ENCODE measurements at places on chromosomes 6 and 20.

- peak overlapping the region; percentile 57 for H3K4me3 ChIP-seq
- peaks cover 5% of the 10 kb centered on the region for H3K4me1 ChIP-seq
- H3K27me3 ChIP-seq: no peaks in the 10 kb centered on the region
Measured at GRCh38 chr6:36130667-36131510, 576 bp downstream of the MAPK13 start.

DNA sequence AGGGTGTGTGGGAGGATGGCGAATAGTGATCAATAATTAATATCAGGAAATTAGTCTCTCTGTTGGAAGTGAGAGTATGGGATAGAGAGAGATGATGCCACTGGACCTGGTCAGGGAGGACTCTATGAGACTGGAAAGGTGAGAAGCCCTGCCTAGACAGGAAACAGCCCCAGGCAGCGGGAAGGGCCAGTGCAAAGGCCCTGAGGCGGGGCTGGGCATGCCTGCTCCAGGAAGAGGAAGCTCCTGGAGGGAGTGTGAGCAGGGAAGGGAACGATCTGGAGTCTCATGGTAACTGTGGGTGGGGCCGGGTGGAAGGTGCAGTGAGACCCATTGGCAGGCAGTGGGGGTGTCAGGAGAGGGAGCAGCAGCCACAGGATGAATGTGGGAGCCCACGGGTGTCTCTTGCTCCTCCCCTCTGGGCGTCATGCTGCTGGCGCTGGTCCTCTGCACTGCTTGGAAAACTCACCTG lies 1.8 kb upstream of the CST3 start:
- H3K4me3 ChIP-seq: no peak overlapping the region
- no peaks in the 10 kb centered on the region for H3K36me3 ChIP-seq
- no peak overlapping the region for H3K27ac ChIP-seq
- H3K27me3 ChIP-seq: no peaks in the 10 kb centered on the region
- peaks cover 2% of the 10 kb centered on the region for H3K4me1 ChIP-seq

GRCh38 chr6:152957796-152958195 lies 25.0 kb downstream of the FBXO5 start:
- H3K4me3 ChIP-seq: no peak overlapping the region
- no peaks in the 10 kb centered on the region for H3K4me1 ChIP-seq
- no peak for DNase-seq
- H3K36me3 ChIP-seq: no peaks in the 10 kb centered on the region
- no peak overlapping the region for H3K27ac ChIP-seq

DNA sequence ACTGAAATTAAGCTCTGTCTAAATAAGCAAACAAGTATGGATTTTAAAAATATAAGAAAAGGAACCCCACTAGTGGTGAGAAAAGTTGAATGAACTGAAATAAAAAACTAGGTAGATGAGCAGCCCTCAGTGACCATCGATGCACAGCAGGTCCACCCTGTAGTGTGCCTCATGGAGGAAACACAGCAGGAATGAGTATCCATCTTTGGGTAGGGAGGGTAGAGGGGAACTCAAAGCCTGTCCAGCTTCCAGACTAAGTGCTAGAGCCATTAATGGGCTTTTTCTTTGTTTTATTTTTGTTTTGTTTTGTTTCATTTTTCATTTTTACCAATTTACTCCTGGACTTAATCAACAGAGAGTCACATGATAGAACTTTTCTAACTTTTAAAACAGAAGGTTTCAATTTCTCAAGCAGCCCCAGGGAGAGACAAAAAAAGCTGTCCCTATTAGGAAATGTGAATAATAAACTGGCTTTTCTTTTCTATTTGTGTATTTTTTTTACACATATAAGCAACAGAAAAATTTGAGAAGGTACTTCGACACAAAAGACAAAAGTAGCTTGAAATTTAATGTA lies 700.6 kb downstream of the HACE1 start:
- no peak overlapping the region for H3K4me3 ChIP-seq
- H3K27ac ChIP-seq: no peak overlapping the region
- DNase-seq: no peak
- H3K4me1 ChIP-seq: no peaks in the 10 kb centered on the region
- H3K36me3 ChIP-seq: no peaks in the 10 kb centered on the region

GRCh38 chr6:158026901-158027589 lies 45.4 kb downstream of the SYNJ2 start:
- DNase-seq: no peak
- no peak overlapping the region for H3K4me3 ChIP-seq
- peaks cover 3% of the 10 kb centered on the region for H3K4me1 ChIP-seq
- no peaks in the 10 kb centered on the region for H3K27me3 ChIP-seq
- H3K27ac ChIP-seq: no peak overlapping the region

DNA sequence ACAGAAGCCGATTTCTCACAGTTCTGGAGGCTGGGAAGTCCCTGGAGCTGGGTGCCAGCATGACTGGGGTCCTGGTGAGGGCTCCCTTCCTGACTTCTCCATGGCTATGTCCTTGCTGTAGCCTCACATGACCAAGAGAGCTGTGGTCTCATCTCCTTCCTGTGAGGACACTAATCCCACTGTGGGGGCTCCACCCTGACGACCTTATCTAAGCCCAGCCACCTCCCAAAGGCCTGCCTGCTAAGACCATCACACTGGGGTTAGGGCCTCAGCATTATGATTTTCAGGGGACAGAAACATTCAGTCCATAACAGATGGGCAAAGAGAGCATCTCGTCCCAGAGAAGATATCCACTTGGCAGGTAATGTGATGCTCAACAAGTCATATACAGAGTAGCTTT lies 16.8 kb downstream of the RPP40 start:
- no peaks in the 10 kb centered on the region for H3K27me3 ChIP-seq
- H3K36me3 ChIP-seq: no peaks in the 10 kb centered on the region
- H3K4me3 ChIP-seq: no peak overlapping the region

- H3K4me3 ChIP-seq: peak overlapping the region; percentile 9
- no peaks in the 10 kb centered on the region for H3K4me1 ChIP-seq
- H3K27ac ChIP-seq: no peak overlapping the region
- peaks cover 44% of the 10 kb centered on the region for H3K27me3 ChIP-seq
- H3K36me3 ChIP-seq: no peaks in the 10 kb centered on the region
- DNase-seq: no peak
Measured at GRCh38 chr6:150038202-150039062, 13.1 kb upstream of the RAET1L start.

GRCh38 chr6:168540713-168541291 lies 99.8 kb downstream of the SMOC2 start:
- DNase-seq: peak; percentile 50
- no peak overlapping the region for H3K4me3 ChIP-seq
- H3K27ac ChIP-seq: no peak overlapping the region
- no peaks in the 10 kb centered on the region for H3K27me3 ChIP-seq

GRCh38 chr6:38176797-38177751 lies 357.5 kb downstream of the ZFAND3 start:
- DNase-seq: no peak
- H3K27ac ChIP-seq: no peak overlapping the region
- no peaks in the 10 kb centered on the region for H3K4me1 ChIP-seq
- no peaks in the 10 kb centered on the region for H3K36me3 ChIP-seq
- H3K27me3 ChIP-seq: no peaks in the 10 kb centered on the region

DNA sequence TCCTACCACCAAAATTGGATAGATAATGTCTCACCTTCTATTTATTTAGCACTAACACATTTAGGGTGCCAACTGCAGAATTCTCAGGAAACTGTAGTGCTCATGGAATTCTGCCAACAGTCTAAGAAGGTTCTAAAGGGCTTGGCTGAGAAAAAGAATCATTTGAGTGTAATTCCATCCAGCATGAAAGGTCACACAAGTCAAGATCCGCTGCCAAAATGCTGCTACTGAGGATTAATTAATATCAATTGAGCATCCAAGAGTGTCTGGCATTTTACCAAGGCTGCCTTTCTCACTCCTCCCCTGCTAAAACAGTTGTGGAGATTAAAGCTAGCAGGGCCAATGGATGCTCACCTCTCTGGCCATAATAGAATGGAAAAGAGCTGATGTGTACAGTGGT lies 112.7 kb downstream of the FHL5 start:
- H3K27ac ChIP-seq: no peak overlapping the region
- H3K36me3 ChIP-seq: no peaks in the 10 kb centered on the region
- DNase-seq: no peak
- H3K4me1 ChIP-seq: no peaks in the 10 kb centered on the region
- H3K27me3 ChIP-seq: no peaks in the 10 kb centered on the region

GRCh38 chr6:144718431-144718830 lies 433.3 kb downstream of the UTRN start:
- no peak overlapping the region for H3K27ac ChIP-seq
- no peak overlapping the region for H3K4me3 ChIP-seq
- no peak for DNase-seq
- no peaks in the 10 kb centered on the region for H3K36me3 ChIP-seq
- H3K27me3 ChIP-seq: no peaks in the 10 kb centered on the region
- H3K4me1 ChIP-seq: no peaks in the 10 kb centered on the region

DNA sequence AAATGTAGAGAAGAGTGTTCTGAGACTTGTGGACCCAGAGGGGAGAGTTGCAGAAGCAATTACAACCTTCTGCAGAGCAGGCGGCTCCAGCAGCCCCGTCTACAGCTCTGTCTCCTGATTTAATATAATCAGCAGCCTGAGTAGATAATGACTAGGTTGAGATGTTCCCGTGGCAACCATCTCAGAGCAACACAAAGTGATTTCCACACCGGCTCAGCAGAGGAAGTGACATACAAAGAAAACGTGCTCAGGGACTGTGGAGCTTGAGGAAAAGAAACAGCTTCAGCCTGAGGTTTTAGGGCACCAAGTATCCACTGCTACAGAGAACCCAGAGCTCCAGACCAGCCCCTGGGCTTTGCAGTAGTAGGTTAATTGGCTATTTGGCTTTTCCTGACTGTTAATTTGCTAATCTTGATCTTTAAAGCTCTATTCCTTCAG lies 136.4 kb downstream of the MTFR2 start:
- no peak for DNase-seq
- H3K27me3 ChIP-seq: no peaks in the 10 kb centered on the region
- H3K36me3 ChIP-seq: no peaks in the 10 kb centered on the region
- H3K27ac ChIP-seq: no peak overlapping the region
- H3K4me3 ChIP-seq: no peak overlapping the region
- no peaks in the 10 kb centered on the region for H3K4me1 ChIP-seq

- no peak overlapping the region for H3K27ac ChIP-seq
- no peaks in the 10 kb centered on the region for H3K36me3 ChIP-seq
- peaks cover 29% of the 10 kb centered on the region for H3K27me3 ChIP-seq
- H3K4me1 ChIP-seq: peaks cover 2% of the 10 kb centered on the region
- H3K4me3 ChIP-seq: no peak overlapping the region
Measured at GRCh38 chr6:106508277-106508676, 121.0 kb downstream of the RTN4IP1 start.

- peaks cover 23% of the 10 kb centered on the region for H3K36me3 ChIP-seq
- no peaks in the 10 kb centered on the region for H3K4me1 ChIP-seq
- DNase-seq: no peak
- no peak overlapping the region for H3K4me3 ChIP-seq
- no peaks in the 10 kb centered on the region for H3K27me3 ChIP-seq
Measured at GRCh38 chr20:63691711-63692435, 4.6 kb upstream of the TNFRSF6B start.

GRCh38 chr6:43180985-43181384 lies 1.0 kb upstream of the CUL9 start:
- H3K4me1 ChIP-seq: peaks cover 4% of the 10 kb centered on the region
- no peak overlapping the region for H3K4me3 ChIP-seq
- no peak overlapping the region for H3K27ac ChIP-seq
- H3K36me3 ChIP-seq: peaks cover 25% of the 10 kb centered on the region

DNA sequence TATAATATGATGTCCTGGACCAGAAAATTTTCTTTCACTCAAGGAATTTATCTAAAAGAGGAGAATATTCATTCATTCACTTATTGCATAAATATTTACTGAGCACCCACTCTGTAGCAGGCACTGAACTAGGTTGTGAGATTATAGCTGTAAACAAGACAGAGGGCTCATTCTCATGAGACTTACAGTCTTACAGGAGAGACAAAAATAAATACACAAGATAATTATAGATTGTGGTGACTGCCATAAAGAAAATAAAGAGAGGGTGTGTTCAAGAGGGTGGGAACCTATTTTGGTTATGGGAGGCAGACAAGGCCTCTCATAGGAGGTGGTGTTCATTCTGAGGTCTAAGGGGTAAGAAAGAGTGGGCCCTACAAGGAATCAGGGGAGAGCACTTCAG lies 109.9 kb upstream of the SUPT3H start:
- no peak for DNase-seq
- no peak overlapping the region for H3K4me3 ChIP-seq
- H3K36me3 ChIP-seq: no peaks in the 10 kb centered on the region
- peaks cover 2% of the 10 kb centered on the region for H3K4me1 ChIP-seq

GRCh38 chr6:10725044-10725443 lies 2.2 kb downstream of the TMEM14C start:
- no peak overlapping the region for H3K4me3 ChIP-seq
- no peak overlapping the region for H3K27ac ChIP-seq
- H3K4me1 ChIP-seq: peaks cover 2% of the 10 kb centered on the region
- peaks cover 6% of the 10 kb centered on the region for H3K36me3 ChIP-seq
- H3K27me3 ChIP-seq: no peaks in the 10 kb centered on the region

- no peaks in the 10 kb centered on the region for H3K4me1 ChIP-seq
- no peak for DNase-seq
- no peaks in the 10 kb centered on the region for H3K27me3 ChIP-seq
- no peaks in the 10 kb centered on the region for H3K36me3 ChIP-seq
- no peak overlapping the region for H3K4me3 ChIP-seq
- H3K27ac ChIP-seq: no peak overlapping the region
Measured at GRCh38 chr6:25166955-25167748, 112.0 kb upstream of the CARMIL1 start.

DNA sequence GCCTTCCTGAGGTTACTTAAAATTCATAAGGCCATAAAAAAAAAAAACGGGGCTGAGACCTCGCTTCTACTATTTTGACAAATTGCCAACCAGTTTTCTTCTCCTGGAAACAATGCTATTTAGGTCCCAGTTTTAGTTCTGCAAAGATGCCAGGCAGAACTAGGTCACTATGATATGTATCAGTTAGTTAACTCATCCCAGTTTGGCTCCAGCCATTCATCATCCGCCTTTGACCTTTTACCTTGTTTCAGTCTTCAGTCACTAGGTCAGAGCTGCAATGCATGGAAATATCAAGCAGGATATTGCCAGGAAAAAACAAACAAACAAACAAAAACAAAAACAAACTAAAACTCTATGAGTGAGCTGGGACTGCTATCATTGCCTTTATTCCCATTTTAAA lies 29.8 kb upstream of the ENPP4 start:
- no peak overlapping the region for H3K4me3 ChIP-seq
- no peaks in the 10 kb centered on the region for H3K27me3 ChIP-seq
- H3K36me3 ChIP-seq: no peaks in the 10 kb centered on the region
- H3K27ac ChIP-seq: no peak overlapping the region
- DNase-seq: no peak

- no peak overlapping the region for H3K4me3 ChIP-seq
- no peaks in the 10 kb centered on the region for H3K4me1 ChIP-seq
- H3K27ac ChIP-seq: no peak overlapping the region
- H3K27me3 ChIP-seq: no peaks in the 10 kb centered on the region
- DNase-seq: no peak
Measured at GRCh38 chr6:43926634-43927531, 156.9 kb downstream of the VEGFA start.

- H3K27ac ChIP-seq: no peak overlapping the region
- no peak overlapping the region for H3K4me3 ChIP-seq
- no peaks in the 10 kb centered on the region for H3K27me3 ChIP-seq
- no peaks in the 10 kb centered on the region for H3K36me3 ChIP-seq
Measured at GRCh38 chr6:33751771-33752645, 5.3 kb upstream of the IP6K3 start.
